Memory B cell (primary cell): ENCODE measurements at places on chromosomes 16 and 17.

GRCh38 chr16:51816929-51817328 is 665.9 kb upstream of the SALL1 start:
- no peak for DNase-seq

- peak; percentile 12 for DNase-seq
Measured at GRCh38 chr16:11797957-11798299, 870 bp upstream of the ZC3H7A start.

DNA sequence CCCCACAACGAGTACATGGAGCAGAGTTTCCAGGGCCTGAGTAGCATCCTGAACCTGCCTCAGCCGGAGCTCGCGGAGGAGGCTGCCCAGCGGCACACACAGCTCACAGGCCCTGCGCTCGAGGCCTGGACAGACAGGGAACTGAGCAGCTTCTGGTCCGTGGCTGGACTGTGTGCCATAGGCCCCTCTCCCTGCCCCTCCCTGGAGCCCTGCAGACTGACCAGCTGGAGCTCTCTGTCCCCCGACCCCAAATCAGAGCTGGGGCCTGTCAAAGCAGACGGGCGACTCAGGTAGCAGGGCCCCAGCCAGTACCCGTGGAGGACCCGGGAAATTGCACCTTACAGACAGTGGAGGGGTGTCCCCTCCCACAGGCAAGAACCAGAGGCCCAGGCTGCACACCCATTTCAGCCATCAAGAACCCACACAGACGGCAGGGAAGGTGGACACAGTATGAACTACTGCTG is 13.0 kb downstream of the MRPL27 start:
- DNase-seq, result no peak

- no peak for DNase-seq
Measured at GRCh38 chr16:88831838-88832237, 20.1 kb upstream of the APRT start.

- no peak for DNase-seq
Measured at GRCh38 chr16:53100889-53101288, 46.1 kb downstream of the CHD9 start.

GRCh38 chr17:14926526-14927122 is 338.5 kb downstream of the PMP22 start:
- peak; percentile 51 for DNase-seq

- no peak for DNase-seq
Measured at GRCh38 chr17:27623614-27624013, 7.4 kb upstream of the LGALS9 start.

- no peak for DNase-seq
Measured at GRCh38 chr17:50180111-50180510, 14.3 kb downstream of the SGCA start.

- peak; percentile 82 for DNase-seq
Measured at GRCh38 chr16:81738783-81739496, 40.2 kb upstream of the PLCG2 start.

DNA sequence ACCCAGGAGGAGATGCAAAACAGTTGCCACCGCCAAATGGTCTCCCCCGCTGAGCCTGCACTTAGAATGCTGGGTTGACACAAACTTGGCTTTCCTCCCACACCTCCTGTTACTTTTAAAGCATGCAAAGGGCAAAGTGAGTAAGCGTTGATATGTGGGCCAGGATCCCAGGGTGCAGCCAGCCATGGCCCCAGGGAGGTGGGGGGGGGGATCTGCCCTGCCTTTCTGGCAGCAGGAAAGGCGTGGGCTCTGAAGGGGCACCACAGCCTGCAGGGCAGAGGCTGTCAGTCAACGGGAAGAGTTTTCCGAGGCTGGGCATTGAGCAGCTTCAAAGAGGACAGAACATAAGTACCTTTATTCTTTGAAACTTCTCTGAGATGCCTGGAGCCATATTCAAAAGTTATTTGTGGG is 142.3 kb downstream of the ABCC12 start:
- no peak for DNase-seq

- DNase-seq, result no peak
Measured at GRCh38 chr16:89452241-89452640, 38.1 kb downstream of the ANKRD11 start.

DNA sequence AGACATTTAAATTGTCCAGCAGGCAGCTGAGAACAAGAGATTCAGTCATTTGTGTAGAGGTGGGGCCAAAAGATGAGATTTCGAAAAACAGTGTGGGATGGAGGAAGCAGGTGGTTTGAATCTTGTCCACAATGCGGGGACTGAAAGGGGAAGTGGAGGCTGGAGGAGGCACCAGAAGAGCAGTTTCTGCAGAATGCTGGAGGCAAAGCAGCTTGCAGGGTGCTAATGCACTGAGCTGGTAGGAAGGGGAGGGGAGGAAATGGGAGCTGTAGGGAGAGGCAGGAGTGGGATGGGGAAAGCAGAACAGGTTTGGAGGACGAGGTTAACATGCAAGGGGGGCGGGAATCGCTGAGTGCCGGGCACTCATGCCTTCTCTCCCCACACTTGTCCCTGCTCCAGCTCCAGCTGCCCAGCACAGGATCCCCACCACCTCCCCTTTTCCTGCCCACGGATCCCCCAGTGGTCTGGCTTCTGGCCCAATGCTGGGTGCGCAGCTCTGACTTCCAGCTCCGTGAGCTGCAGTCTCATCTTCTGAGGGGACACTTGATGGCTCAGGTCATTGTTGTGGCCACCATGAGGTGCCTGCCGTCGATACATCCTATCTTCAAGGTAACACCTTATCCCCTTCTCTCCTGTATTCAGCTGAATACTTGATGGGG is 9.4 kb downstream of the C17orf100 start:
- DNase-seq, result peak; percentile 55

- no peak for DNase-seq
Measured at GRCh38 chr16:81522108-81522701, 77.6 kb downstream of the CMIP start.

- DNase-seq, result no peak
Measured at GRCh38 chr17:41559548-41559947, 12.3 kb downstream of the KRT9 start.
